CD4-positive, alpha-beta T cell treated with Interleukin-12 subunit alpha and Interleukin-12 subunit beta, for 1 hour (primary cell): ENCODE measurements at places on chromosomes 3 and 15.

GRCh38 chr3:87555290-87555689 is 278.9 kb upstream of the POU1F1 start:
- no peak for DNase-seq

GRCh38 chr15:41827290-41827879 is 507 bp upstream of the JMJD7 start:
- DNase-seq = no peak

DNA sequence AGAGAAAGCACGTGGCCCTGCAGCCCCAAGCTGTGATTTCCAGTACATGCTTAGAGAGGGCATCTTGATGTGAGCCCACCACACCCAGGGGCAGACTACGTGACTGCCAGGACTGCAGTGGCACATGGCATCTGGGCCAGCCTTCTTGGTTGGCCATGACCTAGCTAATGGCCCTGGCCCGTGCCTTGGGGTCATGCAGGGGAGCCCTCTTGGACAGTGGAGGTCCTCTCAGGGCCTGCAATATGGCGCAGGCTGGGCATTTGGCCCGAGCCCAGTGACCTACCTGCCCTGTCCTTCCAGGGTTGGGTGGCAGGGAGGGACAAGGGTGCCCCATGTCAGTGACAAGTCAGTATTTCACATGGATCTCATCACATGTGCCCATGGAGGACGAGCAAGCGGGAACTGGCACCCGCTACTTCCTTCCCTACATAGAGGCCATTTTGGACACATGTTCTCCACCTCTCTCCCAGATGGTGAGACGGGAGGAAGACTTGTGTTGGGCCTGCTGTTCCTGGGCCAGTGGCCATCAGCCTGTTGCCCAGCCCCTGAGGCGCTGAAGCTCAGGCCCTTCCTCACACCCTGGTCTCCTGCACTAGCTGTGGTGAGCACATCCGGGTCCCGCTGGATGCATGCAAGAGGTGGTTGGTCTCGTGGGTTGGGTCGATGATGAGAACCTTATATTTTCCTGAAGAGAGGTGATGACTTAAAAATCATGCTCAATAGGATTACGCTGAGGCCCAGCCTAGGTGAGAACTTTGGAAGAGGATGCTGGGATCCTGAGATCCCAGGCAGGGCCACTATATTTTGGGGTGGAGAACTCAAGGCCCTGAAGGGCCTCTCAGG is 195.6 kb downstream of the UBE3A start:
- no peak for DNase-seq

GRCh38 chr3:151101270-151101969 is 16.0 kb downstream of the MED12L start:
- DNase-seq = no peak

DNA sequence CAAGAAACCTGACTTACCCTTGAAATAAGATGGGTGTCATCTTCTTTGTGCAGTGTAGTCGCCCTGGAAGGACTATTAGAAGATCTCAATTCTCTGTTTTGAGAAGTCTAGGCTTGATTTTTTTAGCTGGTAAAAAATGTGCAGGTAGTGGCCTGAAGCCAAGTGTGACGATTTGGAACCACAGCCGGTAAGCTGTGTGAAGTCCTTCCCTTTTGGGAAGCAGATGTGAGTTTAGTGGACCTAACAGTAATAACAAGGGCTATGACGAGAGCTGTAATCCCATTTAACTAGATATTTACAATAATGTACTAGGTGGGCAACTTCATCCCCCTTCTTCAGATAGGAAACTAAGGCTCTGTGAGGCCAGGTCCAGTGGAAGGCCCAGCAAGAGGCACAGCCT is 81.7 kb upstream of the MYZAP start:
- no peak for DNase-seq

DNA sequence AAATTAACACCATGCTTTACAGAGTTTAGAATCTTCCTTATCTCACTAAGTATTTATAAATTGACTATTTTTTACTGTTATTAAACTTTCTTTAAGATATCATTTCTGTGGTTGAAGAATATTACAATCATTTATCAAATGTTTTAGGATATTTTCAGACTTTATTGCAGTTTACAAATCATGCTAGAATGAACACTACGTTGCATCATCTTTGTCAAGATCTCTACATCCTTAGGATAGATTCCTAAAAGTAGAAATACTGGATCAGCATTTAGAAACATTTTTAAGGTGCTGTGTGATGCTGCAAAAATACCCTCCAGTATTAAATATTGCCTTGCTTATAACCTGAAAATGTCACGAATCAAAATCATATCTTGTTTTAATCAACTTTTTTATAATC is 2.5 kb upstream of the PLD1 start:
- no peak for DNase-seq

- DNase-seq = no peak
Observed at GRCh38 chr15:37865687-37866086, 68.8 kb upstream of the TMCO5A start.

DNA sequence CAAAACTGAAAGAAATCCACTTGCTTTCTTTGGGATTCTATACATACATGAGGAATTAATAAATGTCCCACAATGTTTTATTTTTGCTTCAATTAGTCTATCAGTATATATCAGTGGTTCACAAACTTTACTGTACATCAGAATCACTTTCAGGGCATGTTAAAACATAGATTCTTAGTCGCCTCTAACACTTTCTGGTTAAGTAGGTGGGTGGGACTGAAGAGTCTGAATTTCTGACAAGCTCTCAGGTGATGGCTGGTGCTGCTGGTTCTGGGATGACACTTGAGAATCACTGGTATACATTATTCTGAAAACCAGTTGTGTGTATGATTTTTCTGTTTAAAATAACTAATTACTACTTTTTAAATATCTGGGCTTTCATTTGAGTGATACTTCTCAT is 393.3 kb downstream of the TBC1D5 start:
- no peak for DNase-seq

DNA sequence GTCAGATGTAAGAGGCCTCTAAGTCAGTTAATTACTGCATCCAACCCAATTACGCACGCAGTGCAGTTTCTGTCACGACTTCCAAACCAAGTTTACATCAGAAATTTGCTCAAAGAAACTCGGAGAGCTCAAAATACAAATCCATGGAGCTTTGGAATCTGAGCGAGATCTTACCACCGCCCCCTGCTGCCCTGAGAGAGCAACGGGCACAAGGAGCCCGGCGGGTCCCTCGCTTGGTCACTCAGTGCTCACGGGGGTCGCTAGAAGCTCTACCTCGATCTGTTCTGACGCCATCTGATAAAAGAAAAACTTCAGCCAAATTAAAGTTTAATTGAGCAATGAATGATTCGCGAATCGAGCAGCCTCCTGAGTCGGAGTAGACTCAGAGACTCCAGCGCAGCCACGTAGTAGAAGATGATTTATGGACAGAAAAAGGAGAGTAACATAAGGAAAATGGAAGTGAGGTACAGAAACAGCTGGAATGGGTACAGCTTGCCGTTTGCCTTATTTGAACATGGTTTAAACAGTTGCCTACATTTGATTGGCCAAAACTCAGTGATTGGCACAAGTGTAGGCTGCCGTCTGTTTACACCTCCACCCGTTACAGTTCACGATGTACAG is 232.7 kb upstream of the ATP10A start:
- no peak for DNase-seq

DNA sequence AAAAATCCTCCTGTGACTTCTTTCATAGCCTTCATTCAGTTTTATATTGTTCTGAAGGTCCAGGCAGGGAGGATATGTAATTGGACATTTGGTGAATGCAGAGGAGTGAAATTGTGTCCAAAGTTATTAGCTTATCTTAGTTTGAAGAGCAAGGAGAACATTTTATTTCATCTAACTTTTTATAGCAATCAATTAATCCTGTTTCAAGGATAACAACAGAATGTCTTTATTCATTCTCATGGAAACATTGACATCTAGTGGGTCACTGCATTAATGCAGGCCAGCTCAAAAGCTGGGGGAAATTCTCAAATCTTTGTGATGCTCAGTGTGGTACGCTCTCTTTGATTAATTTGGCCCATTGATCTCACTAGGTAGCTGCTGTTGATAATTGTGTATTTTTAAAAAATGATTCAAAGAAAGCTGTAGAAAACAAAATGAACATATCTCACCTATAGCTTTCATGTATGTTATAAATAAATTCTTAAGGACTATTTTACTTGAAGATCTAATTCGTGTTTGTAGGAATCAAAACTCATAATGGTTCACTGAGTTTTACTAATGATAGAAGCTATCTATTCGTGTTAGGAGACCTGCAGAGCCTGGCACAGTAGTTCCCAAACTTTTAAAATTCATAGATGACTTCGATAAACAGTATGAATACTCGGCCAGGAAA is 150.8 kb upstream of the KCNMB2 start:
- peak; percentile 33 for DNase-seq

DNA sequence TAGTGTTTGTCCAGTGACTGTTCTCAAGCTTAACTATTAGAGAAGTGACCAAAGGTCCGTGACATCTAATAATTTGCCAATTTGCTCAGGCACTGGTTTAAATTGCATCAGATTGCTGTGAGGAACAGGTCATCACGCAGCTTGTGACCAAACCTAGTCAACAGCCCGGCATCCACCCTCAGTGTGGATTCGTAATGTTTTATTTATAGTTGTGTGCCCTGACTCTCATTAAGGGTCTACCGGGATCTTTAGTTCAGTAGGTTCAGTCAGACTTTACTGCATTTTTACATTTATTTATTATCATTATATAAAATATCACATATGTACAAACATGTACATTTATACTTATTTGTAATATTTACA is 46.4 kb upstream of the PGPEP1L start:
- DNase-seq = no peak

DNA sequence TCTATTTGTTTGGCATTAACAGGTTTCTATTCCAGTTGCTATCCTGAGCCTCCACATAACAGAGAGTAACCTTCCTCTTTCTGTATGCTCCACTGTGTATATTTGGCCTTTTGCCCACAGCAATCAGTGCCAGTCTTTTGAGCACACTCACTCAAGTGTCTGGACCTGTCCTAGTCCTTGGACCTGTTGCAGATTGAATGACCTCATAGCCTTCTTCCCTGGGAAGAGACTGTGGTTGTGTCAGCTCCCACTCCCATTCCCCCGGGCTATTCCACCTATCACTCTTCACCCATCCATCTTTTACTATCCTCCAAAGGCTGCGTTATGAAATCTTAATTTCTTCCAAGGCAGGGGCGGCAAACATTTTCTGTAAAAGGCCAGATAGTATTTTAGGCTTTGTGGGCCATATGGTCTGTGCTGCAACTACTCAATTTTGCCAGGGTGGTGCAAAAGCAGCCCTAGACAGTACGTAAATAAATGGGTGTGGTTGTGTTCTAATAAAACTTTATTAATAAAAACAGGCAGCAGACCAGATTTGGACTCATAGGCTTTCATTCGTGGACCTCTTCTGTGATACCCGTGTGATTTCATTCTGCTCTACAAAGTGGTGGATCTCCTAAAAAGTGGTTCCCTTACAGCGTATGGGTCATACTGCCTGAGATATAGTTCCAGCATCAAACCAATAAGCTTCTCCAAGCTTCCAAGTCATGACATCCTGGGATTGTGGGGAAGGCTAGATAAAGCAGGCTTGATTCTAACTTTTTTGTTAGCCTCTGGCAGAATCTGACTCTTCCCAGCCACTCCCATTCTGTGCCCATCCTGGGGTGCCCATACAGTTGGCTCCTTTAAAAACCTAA is 57.4 kb downstream of the CDAN1 start:
- no peak for DNase-seq

DNA sequence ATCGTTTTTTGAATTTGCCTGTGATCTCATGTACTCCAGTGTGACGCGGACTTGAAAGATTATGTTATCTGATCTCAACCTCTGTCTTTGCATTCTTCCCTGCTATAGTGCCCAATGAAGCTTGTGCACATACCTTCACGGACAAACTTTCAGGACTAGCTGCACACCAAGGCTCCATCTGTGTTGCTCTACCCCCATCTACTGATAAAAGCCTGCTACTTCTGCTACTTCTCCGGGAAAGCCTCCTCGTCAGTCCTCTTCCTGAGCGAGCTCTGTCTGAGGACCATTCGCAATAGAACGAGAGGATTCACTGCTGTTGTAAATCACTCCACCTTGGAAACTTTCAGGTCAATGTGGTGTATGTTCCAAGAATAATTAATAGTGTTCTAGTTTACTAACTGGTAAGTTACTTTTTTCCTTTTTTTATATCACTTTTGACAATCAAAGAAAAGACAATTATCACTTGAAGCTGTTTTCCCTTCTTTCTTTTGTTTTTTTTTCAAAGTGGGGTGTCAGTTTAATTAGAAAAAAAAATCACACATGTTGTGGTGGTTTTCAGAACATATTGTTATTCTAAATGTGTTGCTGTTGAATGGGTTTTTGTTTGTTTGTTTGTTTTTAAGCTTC is 217.6 kb downstream of the ARRDC4 start:
- peak; percentile 40 for DNase-seq

GRCh38 chr3:39165518-39165917 is 12.1 kb upstream of the CSRNP1 start:
- no peak for DNase-seq

GRCh38 chr15:25903024-25903581 is 40.0 kb upstream of the ATP10A start:
- no peak for DNase-seq

GRCh38 chr3:172560026-172560425 is 36.8 kb upstream of the TNFSF10 start:
- DNase-seq = no peak

- no peak for DNase-seq
Observed at GRCh38 chr3:54712539-54712938, 215.3 kb downstream of the LRTM1 start.

DNA sequence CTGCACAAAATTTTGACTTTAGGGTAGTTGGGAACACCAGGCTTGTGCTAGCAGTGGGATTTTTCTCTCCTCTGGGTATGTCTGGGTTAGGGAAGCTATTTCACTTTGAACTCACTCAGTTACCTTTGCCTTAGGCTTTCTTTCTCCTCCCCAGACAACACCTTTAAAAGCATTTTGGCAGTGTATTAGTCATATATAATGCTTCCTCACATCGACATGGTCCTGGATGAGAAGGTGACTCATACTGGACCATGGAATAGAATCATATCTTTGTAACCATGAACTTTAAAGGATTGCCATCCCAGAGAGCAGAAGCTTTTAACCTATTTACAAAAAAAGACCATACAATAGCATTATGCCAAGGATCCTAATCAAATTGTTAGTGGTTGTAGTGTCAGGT is 2.7 kb downstream of the RYR3 start:
- DNase-seq = no peak

GRCh38 chr3:164024786-164025185 is 1053.5 kb downstream of the SI start:
- DNase-seq = no peak

DNA sequence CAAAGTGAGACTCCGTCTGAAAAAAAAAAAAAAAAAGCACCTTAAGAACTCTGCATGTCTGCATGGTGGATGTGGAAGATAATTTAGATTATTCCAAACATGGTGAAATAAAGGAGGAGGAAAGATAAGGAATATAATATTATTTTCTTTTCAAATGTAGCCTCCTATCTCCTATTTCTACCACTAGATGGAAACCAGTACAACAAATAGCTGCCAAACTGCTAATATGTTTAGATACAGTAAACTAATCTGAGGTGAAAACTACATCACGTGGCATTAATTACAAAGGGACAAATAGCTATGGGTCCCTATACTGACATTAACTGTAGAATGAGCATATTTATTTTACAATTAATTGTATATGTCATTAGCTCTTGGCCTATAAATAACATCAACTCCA is 197.8 kb downstream of the TBC1D5 start:
- DNase-seq = no peak

DNA sequence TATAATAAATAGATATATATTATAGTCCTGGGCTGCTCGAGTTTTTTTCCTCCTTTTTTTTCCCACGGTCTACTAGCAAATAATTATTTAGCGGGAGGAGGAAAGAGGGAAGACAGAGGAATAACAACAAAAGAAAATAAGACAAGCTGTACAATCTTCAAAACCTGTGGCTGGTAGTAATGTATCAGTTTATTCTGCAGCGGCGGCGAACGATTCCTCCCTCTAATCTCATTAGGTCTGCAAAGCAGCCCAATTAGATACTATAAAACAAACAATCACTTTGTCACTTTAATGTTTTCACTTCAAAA is 390 bp upstream of the TLE3 start:
- no peak for DNase-seq
